ENCODE measurements at places on chromosomes 3 and 15. TPM values are rescaled to one million over a fixed set of nuclear protein-coding genes. Genes with fewer than 3 reads are reported as not detected.

Gene FANCD2OS
- total RNA-seq = not detected

Gene ROPN1
- not detected for total RNA-seq

Gene ZNF501
- not detected for total RNA-seq

Gene FHIT
- 1.2 TPM for total RNA-seq

Gene ZIC1
- not detected for total RNA-seq

Gene FOXP1
- total RNA-seq = 35.3 TPM

Gene ALG1L2
- total RNA-seq = not detected
